ENCODE measurements at places on chromosomes 6 and 20.

- no peak for DNase-seq
These were observed 1.2 kb downstream of the CST7 start for GRCh38 chr20:24950128-24950835.

GRCh38 chr6:146813554-146813953 is 214.8 kb downstream of the ADGB start:
- DNase-seq: no peak

DNA sequence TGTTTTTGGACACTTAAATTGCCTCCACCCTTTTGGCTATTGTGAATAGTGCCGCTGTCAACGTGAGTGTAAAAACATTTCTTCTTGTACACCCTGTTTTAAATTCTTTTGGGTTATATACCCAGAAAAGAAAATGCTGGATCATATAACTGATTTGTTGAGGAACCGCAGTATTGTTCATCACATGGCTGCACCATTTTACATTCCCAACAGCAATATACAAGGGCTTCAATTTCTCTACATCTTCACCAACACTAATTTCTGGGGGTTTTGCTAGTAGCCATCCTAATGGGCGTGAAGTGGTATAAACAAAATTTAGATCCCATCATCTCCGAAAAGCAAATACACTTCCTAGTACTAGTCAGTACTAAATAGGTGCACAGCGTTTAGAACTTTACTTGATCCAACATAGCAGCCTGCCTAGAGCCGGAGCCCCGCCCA is 579 bp upstream of the BPHL start:
- no peak for DNase-seq

GRCh38 chr6:107441682-107442081 is 17.7 kb downstream of the PDSS2 start:
- no peak for DNase-seq

- no peak for DNase-seq
These were observed 42.8 kb upstream of the TASP1 start for GRCh38 chr20:13681248-13682125.

- no peak for DNase-seq
These were observed 241.7 kb downstream of the ATXN1 start for GRCh38 chr6:16519265-16520242.

DNA sequence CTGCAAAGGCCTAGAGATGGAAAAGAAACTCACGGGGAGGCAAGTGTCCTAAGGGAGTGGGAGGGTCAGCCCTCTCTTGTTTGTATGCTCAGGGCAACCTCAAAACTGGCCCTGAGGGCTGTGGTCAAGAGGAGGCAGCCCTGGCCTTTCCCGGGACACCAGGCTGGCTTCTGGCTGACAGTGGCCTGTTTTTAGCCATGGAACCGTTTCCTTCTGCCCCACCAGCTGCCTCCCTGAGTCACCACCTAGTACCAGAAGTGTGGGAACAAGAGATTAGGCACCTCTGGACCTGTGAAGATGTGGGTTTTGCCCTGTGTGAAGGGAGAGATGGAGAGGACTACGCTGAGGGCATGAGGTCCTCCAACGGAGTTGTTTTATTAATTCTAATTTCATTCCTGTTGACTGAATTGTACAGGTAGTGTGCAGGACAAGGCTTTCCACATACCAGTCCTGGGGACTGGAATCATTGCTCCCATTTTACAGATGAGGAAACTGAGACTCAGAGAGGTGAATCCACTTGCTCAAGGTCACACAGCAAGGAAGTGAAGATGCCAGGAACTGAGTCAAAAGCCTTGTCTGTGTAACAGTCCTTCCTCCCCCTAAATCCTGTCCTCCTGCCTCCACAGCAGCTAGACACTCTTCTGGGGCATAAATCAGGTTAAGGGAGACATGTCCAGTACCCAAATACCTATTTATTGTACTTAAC is 5.5 kb downstream of the FOXS1 start:
- no peak for DNase-seq

- no peak for DNase-seq
These were observed 14.5 kb upstream of the SNRPB start for GRCh38 chr20:2485080-2485479.

DNA sequence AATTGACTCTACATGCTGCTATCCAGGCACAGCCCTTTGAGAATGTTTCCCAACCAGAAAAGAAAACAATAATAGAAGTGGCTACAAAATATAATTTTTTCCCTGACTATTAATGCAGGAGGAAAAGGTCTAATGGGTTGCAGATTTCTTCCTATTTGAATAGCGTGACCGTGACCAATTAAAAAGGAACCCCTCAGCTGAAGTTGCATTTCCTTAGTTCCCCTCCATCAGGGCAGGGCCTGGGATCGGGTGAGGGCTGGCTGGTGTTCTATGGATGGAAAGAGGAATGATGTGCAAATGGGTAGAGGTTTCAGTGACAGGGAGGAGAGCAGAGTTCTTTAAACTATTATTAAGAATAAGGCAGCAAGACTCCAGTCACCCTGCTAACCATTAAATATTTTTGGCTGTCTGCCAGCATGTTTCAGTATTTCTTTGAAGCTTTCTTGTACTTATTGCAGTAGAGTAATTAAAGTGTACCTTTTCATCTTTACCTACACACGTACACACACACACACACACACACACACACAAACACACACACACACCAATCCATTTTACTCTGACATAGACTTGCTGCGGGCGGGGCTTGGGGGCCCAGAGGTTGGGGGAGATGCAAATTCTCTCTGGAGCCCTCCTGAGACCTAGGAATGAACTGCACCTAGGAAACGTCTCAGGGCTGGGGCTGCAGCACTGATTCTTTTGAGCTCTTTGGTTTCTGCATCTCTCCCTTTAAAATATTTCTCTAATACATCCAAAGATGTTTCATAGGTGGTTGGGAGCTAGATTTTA is 154.8 kb upstream of the SLC35B3 start:
- DNase-seq: no peak

DNA sequence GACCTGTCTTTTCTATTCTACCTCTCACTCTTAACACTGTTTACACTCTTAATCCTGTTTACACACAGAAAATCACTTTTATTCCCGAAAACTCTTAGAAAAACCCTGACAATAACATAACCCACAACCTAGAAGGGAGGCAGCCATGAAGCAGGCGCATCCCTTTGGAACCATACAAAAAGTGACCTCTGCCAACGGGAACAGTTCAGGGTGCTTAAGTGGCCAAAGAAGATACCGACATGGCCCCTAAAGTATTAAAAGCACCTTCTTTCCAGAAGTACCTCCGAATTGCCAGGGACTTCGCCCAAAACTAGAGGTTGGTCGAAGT is 490 bp downstream of the MMUT start:
- no peak for DNase-seq

GRCh38 chr20:46057856-46058598 is 29.0 kb downstream of the SLC12A5 start:
- DNase-seq: no peak

DNA sequence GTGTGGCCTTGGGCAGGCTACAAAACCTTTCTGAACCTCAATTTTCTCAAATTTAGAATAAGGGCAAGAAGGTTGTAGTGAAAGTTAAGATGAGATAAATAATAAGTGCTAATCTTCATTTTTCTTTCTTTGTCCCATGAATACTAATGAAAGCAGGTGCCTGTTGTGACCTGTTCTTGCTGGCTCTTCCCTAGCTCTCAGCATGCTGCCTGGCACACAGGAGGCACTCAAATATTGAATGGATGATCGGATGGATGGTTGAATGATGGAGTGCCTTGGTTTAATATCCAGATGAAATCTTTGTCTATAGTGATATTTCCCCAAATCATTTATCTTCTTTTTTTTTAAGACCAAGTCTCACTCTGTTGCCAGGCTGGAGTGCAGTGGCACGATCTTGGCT is 15.0 kb downstream of the PBOV1 start:
- no peak for DNase-seq

- DNase-seq: no peak
These were observed 512.6 kb upstream of the MAP3K7 start for GRCh38 chr6:91099479-91099878.

DNA sequence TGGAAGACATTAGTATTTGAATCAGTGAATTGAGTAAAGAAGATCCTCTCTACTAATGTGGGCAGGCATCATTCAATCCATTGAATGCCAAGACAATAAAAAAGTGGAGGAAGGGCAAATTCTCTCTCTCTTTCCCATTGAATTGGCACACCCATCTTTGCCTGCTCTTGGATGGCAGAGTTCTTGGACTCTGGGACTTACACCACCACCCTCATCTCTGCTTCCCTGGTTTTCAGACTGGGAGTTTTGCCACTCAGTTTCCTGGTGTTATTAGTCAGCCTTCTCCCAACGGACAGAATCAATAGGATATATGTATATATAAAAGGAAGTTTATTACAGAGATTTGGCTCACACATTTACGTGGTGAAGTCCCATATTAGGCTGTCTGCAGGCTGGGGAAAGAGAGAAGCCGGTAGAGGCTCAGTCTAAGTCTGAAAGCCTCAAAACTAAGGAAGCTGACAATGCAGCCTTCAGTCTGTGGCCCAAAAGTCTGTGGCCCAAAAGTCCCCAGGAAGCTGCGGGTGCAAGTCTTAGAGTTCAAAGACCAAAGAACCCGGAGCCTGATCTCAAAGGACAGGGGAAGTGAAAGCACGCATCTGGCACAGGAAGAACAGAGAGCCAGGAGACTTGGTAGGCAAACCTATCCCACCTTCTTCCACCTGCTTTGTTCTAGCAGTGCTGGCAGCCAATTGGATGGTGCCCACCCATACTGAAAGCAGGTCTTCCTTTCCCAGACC is 64.4 kb downstream of the SMPDL3A start:
- DNase-seq: no peak

- DNase-seq: no peak
These were observed 10.0 kb downstream of the MBOAT1 start for GRCh38 chr6:20202324-20202658.

- DNase-seq: no peak
These were observed 126.8 kb upstream of the AGPAT4 start for GRCh38 chr6:161400671-161401070.

DNA sequence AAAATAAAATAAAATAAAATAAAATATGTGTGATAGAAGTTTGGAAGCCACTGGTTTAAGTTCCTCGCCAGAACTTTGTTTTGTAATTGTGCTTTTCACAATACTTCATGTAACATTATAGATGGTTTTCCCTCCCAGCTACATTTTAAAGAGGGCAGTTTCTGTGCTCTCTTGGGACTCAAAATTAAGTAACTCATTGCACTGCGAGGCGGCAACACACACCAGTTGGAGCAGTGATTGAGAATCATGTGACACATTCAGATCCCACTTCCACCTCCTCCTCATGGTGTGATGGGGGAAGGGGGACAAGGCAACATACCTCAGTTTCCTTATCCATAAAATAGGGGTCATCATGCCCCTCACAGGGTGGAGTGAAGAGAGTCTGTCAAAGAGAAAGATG is 7.5 kb downstream of the C2 start:
- no peak for DNase-seq

DNA sequence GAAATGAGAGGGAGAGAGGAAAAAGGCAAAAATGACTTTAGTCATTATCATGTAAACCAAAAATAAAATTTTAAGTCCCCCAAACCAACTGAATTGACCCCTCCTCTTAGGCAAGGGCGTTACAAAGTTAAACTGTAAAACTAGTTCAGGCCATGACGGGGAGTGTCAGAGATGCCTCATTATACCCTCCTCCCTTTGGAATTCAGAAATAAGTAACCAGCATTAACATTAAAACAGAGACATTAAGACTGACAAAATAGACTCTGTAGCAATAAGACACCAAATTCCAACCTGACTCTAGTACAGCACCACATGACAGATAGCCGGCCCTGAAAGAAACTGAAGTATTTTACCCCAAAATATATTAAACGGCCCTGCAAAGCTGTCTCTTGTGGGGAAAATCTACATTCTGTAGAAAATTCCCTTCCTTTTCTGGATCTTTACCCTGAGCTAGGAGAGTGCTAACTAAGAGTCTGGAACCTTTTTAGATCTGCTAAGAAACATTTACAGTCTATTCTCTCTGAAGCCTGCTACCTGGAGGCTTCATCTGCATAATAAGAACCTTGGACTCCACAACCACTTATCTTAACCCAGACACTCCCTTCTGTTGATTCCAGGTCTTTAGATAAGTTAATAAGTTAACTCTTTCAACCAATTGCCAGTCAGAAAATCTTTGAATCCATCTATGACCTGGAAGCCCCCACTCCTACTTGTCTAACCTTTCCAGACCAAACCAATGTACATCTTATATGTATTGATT is 150.7 kb downstream of the PKHD1 start:
- no peak for DNase-seq

DNA sequence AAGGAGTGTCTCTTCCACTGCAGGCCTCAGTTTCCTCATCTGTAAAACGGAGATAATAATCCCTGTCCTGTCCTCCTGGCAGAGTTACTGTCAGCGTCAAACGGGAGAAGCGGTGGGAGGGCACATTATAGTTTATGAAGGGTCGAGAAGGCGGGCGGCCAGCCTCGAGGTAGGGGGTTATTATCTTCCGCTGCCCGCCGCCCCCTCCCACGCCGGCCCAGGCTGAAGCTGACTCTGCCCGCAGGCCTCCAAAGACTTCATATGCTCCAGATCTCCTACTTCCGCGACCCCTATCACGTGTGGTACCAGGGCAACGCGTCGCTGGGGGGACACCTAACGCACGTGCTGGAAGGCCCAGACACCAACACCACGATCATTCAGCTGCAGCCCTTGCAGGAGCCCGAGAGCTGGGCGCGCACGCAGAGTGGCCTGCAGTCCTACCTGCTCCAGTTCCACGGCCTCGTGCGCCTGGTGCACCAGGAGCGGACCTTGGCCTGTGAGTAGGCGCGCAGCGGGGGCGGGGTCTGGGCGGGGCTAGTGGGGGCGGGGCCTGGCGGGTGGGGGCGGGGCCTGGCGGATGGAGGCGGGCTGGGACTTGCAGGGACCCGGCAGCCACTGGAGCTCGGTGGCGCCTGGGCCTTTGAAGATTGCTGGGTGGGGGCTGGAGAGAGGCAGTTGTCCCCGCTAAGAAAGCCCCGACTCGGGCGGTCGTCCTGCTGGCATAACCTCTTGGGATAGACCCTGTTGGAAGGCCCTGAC is 2.8 kb downstream of the PROCR start:
- no peak for DNase-seq

DNA sequence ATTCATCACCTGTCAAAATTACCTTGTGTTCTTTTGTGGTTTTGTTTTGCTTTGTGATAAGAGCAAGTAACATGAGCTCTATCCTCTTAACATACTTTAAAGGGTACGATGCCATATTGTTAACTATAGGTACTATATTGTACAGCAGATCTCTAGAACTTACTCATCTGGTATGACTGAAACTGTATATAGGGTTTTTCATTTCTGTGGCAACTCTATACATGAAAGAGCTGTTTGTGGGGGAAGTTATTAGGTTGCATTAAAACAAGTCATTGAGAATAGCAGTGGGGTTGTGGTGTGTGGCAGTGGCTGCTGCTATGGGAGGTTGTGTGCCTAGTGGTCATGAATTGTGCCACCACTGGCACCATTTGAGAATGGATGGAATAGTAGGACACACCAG is 268.4 kb downstream of the KCNQ5 start:
- DNase-seq: no peak

Measured in cortex of kidney (tissue), 1 donor.